ENCODE measurements at places on chromosomes 5 and 9.

DNA sequence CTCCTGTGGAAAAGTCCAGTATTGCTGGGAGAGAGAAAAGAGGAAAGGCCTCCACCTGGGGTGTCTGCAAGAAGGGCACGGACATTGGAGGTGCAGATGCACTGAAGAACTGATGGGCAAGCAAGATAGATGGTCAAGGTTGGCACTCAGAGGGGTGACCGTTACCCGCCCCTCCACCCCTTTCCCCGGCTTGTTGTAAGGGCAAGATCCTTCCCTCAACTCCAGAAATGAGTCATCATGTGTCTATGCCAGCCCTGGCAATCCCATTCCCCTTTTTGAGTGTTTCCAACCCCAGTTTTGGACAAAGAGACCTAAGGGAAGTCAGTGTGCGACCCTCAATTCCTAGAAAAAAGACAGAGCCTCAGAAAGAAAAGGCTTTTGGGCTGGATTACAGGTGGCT lies 34.9 kb upstream of the ATP6V1G1 start:
- no peak for DNase-seq

- no peak for DNase-seq
Observed at GRCh38 chr5:168649306-168649705, 70.1 kb upstream of the PANK3 start.

DNA sequence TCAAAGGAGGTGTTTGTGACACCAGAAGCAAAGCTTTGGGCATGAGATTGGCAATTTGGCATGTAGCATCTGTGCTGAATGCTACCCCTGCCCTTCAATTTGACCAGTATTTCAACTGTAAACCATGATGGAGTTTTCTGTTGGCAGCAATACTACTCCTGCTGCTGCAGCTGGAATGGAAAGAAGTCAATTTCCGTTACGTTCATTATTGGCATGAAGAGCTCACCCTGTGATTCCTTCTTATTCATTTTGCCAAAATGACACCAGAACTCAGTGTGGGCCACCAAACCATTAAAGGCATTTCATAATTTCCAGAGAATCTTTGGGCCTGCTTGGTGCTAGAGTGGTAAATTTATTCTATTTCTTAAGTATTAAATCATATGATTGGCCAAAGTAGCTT lies 433.1 kb upstream of the DMAC1 start:
- no peak for DNase-seq

DNA sequence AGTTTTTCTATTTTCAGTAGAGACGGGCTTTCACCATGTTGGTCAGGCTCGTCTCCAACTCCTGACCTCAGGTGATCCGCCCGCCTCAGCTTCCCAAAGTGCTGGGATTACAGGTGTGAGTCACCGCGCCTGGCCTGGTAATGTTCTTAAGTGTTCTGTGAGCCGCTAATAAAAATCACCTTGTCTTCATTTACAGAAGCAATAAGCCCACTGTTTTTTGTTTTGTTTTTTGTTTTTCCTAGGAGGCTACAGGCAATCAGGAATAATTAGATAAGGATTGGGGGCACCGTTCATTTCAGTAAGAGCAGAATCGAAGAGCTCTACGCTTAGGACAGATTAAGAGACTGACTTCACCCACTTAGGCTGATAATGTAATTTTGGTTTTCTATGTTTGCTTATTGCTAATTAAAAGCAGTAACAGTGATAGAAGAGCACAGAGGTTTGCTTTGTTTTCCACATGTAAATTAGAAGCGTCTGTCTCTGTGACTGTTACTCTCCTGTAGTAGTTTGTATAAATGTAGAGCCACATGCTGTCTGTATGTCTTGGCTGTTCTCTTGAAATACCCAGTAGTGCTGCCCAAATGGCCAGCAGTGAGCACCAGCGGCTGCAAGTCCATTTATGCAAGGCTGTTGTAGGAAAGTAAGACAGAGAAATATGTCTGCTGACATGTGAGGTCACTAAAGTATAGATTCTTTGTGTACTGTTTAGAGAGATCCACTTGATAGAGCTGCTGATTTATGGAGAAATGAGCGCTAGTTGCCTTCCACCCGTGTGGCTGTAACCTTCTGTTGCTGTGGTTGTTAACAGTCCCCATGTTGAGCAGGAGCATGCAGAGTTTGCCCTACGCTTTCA lies 30.5 kb downstream of the TRIO start:
- no peak for DNase-seq

GRCh38 chr9:125942125-125942524 lies 195.0 kb downstream of the PBX3 start:
- no peak for DNase-seq

DNA sequence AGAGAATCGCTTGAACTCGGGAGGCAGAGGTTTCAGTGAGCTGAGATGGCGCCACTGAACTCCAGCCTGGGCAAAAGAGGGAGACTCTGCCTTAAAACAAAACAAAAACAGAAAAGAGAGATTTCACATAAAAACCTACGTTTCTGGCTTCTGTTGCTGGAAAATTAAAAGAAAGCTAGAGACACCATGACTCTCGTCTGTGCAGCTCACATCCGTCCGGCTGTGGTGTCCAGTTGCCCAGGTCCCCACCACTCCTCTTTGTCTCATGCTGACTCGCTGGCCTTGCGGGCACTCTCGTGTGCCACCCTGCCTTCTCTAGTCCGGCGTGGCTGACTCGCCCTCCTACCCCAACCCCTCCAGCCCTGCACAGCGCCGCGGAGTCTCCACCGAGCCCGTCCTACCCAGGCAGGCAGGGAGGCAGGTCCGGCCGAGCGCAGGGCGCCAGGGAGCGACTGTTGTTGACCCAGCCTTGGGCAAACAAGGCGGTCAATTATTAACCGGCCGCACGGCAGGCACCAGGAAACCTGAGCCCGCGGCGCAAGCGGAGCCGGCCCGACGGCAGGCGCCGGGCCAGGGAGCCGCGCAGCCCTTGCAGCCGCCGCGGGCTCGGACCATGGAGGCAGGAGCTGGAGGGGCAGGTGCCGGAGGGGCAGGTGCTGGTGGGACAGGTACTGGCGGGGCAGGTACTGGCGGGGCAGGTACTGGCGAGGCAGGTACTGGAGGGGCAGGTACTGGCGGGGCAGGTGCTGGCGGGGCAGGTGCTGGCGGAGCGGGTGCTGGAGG lies at the start of gene PRRT1B:
Gene PRRT1B (plus strand): TSS at position 521 of the 783 bp plus-strand sequence. CDS start 93 bp downstream, at position 614.
- no peak for DNase-seq

All from stimulated activated CD4-positive, alpha-beta T cell treated with anti-CD3 and anti-CD28 coated beads, Interleukin-4, amount 100 ng/mL, for 1 hour (primary cell).